Left cardiac atrium (tissue), 4 donors: ENCODE measurements at places on chromosomes 5 and 9. TPM values are rescaled to one million over a fixed set of nuclear protein-coding genes. Genes with fewer than 3 reads are reported as not detected.

- DNase-seq = peak; percentile 32
Measured at GRCh38 chr9:3863111-3863528, 337.3 kb upstream of the RFX3 start.

DNA sequence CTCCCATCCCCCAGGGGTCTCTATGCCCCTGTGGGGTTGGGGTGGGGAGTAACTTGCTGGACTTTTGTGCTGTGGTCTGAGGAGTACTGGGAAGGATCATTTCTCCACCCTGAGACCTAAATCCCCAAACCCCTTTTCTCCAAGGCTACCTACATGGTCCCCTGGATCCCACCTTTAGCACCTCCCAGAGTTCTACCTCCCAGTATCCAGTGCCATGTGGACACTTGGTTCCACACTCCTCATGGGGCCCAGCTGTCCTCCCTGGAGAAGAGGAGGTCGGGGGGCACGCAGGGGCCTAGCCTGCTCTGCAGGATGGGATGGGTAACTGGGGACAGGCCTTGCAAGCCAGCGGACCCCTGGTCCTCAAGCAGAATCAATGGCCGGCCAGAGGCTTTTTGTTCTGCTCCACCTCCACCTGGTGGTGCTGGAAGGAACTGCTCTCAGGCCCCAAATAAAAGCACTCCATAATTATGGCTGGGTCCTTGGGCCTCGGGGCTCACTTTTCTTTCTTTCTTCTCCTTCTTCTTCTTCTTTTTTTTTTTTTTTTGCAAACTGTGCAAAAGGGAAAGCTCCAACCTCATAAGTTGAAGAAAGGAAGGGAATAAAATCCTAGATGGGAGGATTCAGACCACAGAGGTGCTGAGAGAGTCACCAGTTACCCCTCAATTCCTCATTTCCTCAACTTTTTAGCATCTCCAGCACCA is 68.4 kb downstream of the PSD2 start:
- peak; percentile 72 for DNase-seq

The FGFR4 gene
- 1.4 TPM for total RNA-seq

DNA sequence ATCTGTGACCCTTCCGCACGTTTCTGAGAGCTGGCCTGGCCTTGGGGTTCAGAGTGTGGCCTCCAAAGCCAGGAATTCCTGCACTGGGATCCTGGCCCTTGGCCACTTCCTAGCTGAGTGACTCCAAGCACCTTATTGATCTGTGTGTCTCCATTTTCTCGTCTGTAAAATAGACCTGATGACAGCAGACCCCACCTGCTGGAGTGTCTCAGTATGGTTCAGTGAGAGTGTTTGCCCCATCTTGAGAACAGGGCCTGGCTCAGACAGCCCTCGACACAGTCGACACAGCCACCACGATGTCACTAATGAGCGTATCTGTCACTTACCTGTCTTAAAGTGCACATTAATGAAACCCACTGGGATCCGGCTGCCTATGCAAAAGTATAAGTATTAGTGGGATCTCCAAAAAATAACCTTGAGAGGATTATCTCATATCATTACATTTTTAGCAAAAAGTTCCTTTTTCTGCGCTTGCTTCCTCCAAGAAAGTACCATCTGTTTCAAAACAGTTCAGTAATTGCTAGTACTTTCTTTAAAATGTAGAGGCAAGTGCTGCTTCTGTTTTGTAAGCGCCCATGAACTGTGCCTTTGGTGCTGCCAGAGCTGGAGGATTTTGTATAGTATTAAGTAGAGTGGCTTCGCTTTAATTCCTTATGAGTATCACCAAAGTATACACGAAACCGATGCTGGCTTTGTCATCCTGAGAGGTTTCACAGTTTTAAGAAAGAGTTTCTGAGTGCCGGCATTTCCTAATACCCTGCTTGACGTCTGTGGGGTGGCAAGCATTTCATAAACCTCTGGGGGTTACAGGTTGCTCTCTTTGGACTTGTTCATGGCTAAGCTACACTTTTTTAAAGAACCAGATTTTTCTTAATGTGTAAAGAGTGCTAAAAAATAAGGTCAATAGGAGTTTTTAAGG is 31.7 kb downstream of the UBE2QL1 start:
- DNase-seq = no peak

DNA sequence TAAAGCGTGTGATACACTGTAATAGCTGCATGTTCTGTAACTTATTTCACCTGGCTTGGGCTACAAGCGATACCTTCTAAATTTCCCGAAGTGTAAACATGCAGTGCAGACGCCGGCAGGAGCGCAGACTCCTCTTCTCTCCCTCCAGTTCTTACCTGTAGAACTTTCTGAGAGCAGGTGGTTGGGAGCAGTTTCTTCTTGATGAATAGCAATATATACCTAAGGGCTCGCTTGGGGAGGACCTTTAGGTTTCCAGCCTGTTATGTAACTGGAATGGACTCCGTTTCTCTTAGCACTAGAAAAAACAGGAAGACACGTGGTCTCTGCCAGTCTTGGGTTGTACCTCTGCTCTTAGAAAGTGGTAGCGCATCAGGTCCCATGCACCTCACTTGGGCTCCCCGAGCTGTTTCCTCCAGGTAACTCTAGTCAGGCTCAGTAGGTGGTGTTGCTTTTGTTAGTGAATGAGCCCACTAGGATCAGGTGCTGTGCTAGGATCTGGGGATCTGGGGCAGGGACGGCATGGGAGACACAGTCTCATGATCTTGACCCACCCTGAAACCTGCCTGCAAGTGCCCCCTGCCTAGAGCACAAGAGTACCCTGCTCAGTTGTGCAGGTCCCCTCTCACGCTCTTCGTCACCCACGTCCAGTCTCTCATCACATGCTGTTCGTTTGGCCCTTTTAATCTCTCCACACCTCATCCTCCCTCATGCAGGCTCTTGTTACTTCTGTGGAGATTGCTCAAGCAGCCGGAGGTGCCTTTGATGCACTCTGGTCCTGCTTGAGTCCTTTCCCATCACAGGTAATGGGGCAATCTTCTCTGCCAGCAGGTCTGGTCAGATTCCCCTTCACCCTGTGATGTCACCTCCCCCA is 2.8 kb downstream of the TENT4A start:
- no peak for DNase-seq

The NCS1 gene
- 8.2 TPM for total RNA-seq

- DNase-seq = no peak
Measured at GRCh38 chr5:55286411-55286933, 21.0 kb downstream of the DHX29 start.

DNA sequence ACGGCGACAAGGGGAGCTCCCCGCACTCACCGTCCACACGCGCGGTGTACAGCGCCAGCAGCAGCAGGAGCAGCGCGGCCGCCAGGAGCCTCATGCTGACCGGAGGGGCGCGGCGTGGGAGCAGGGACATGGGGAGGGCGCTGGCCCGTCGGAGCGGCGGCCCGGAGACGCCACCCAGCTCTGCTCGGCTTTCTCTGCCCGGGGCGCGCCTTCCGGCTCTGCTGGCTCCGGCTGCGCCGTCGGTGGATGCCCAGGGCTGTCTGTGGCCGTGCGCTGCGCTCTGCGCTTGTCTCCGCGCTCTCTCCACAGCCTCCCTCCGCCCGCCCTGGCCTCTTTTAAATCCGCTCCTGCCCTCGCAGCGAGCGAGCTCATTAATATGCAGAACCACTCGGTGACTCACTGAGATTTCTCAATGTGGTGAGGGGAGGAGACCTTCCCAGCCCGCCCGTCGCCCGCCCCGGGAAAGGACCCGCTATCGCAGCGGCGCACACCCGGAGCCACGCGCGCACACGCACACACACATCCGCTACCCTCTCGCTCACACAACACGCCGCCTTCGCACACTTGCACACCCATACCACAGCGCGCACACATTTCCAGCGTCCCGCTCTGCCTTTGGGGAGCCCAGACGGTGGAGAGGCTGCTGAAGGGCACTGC is at the start of gene CXCL14:
Gene CXCL14, minus strand, starts transcription at position 307 of the 657 bp plus-strand sequence. Its CDS starts 213 bp downstream, at position 94.
- DNase-seq = peak; percentile 54
